ENCODE measurements at places on chromosomes 11 and 22. TPM values are rescaled to one million over a fixed set of nuclear protein-coding genes. Genes with fewer than 3 reads are reported as not detected.

GRCh38 chr11:134157451-134157850 lies 66.3 kb downstream of the NCAPD3 start:
- no peak for DNase-seq

The VSTM5 gene
- total RNA-seq: 0.31 TPM

The KDM4E gene
- total RNA-seq: not detected

The C22orf42 gene
- not detected for total RNA-seq

The PKNOX2 gene
- total RNA-seq: 11.5 TPM

GRCh38 chr11:126405906-126406305 lies 50.4 kb downstream of the ST3GAL4 start:
- DNase-seq: no peak

The FGF19 gene
- 0.44 TPM for total RNA-seq

DNA sequence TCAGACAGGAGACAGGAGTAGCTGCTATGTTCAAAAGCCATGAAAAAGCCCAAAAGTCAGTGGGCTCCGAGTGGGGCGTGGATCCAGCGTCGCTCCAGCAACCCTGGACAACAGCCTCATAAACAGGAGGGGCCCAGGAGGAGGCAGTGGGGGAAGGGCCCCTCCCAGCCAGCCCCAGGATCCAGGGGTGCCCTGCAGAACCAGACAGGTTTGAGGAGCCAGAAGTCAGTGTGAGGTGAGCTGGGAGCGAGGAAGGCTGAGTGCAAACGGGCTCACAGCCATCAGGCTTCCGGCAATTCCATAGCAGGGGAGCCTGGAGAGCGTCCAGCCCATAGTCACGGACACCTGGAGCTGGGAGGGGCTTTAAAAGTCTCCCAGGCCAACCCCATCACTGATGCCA lies 217.7 kb downstream of the MN1 start:
- peak; percentile 62 for DNase-seq

DNA sequence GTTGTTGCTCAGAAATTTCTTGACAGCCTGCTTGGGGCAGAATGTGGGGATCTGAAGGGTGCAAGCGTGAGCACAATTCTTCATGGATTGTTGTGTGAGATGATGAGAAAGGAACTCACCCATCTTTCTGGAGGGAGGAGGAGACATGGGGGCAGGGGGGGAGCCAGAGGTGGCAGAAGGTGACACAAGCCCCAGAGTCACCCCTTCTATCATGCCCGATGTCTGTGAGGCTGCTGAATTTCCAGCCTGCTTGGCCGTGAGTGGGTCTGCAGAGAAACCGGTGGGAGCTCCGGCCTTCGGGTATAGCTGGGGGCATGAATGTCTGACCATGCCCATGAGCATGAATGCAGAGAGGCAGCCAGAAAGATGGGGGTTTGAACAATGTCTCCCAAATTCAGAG lies 870.7 kb downstream of the TBC1D22A start:
- no peak for DNase-seq

DNA sequence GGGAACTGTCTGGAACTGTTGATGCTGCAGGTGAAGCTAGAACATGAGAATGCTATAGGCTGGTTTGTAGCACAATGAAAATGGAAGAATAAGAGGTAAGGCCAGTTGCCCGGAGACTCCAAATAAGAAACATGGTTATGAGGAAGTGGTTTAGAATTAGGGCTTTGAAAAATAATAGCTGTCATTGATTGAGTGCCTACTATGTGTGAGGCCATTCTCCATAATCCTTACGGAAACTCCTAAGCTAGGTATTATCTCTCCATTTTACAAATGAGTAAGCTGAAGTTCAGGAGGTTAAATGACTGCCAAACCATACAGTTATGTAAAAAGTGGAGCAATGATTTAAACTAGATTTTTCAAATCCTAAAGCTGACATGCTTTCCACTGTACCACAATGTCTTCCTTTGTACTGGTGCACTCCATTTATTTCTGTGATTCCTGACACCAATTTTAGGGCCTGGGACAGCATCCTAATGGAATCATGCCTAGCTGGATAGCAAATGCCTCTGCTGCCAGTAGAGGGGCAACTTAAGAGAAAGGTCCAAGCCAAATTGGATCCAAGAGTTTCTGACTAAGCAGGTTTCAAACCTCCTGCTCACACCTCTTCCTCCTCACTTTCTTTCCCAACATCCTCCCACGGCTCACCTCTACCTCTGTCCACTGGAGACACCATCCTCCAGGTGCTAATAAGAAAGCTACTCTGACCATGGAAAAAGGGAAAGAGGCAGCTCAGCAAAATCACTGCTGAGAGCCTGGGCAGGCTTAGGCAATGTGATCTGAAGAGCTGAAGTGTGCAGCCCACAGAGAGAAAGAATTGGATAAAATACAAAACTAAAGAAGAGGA lies 46.9 kb upstream of the PICALM start:
- no peak for DNase-seq

DNA sequence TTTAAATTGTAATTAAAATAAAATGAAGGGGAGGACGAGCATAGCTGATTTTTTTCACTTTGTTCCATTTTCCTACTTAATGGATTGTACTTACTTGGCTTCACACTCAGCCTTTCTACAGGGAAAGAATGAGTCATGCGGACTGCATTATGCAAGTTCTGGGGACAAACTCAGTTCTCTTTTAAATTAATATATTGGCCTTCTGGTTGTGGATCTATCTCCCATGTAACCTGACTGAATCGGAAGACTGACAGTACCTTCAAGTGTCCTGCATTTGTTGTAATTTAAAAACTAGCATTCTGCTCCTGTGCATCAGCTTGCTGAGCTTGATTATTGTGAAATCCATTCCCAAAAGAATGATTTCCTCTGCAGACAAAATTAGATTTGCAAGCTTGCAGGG lies 12.2 kb downstream of the OR8D1 start:
- DNase-seq: peak; percentile 11

DNA sequence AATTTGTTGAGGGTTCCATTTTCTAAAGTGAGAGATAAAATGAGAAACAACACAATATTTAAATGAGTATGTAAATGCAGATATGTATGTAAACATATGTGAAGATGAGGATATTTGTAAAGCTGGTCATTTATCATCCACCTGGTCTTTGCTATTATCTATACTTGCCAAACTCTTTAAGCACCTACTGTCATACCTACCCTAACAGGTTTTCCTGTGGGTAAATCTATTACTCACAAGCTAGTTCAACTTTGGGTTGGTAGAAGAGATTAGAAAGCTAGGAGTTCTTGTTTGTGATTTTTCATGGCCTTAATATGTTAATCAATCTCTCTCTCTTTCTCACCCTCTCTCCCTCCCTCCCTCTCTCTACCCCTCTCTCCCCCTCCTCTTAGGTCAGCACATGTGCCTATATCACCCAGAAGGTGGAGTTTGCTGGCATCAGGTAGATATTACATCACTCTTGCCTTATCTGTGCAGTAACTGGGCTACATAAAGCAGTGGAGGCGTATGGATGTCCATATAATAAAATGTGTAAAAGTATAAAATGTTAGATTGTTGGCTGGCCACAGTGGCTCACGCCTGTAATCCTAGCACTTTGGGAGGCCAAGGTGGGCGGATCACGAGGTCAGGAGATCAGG lies 14.7 kb downstream of the DEPDC5 start:
- no peak for DNase-seq

- no peak for DNase-seq
These were observed 4.0 kb upstream of the TH start for GRCh38 chr11:2175659-2176058.

DNA sequence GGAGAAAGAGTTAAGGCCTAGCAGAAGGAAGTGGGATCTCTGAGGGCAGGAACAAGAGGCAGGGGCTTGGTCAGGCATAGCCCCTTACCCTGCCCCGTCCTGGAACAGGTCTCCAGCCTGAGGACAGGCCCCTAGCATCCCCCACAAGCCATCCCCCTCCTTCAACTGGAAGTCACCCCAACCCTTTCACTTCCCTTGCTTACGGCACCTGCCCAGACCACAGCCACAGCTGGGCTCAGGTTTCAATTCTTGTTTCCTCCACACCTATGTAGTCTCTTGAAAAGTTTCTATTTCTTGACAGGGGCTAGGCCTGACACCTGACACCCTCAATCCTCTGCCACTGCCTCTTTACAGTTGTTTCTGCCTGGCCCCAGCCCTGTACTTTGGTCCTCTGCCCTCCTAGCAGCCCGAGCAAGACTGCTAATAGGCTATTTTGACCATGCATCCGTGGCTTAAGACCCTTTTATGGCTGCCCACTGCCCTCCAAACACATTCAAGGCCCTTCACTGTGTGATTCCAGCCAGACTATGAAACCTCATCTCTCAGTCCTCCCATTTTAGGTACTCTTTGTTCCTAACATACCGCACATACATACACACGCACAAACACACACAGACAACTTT lies 10.9 kb upstream of the FCHSD2 start:
- no peak for DNase-seq

The MRGPRX3 gene
- total RNA-seq: not detected

Measured in muscle of leg (tissue), 16 donors.